ENCODE measurements at places on chromosomes 1 and 21. TPM values are rescaled to one million over a fixed set of nuclear protein-coding genes. Genes with fewer than 3 reads are reported as not detected.

Gene CFAP298
- total RNA-seq, result 41.1 TPM

- H3K4me3 ChIP-seq, result no peak overlapping the region
- peaks cover 5% of the 10 kb centered on the region for H3K4me1 ChIP-seq
- no peaks in the 10 kb centered on the region for H3K27me3 ChIP-seq
- no peak overlapping the region for H3K27ac ChIP-seq
- no peaks in the 10 kb centered on the region for H3K36me3 ChIP-seq
Observed at GRCh38 chr1:15501208-15502032, 22.6 kb downstream of the CASP9 start.

DNA sequence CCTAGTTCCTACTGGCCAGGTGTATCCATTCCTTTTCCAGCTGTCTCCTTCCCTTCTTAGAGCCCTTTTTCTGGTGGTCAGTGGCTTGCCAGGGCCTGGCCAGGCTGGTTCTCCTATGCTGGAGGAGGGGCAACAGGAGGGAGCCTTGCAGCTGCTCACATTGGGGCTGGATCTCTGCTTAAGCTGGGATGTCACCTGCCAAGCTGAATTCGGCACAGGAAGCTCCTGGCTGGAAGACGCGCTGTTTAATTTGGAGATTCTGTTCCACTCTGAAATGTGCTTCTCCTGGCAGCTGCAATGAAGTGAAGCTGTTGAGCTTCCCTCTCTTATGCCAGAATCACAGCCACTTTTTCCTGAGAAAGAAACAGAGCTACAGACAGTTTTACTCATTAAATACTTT is 56.0 kb upstream of the POU3F1 start:
- no peak for DNase-seq
- no peak overlapping the region for H3K27ac ChIP-seq
- H3K27me3 ChIP-seq, result peaks cover 15% of the 10 kb centered on the region
- H3K36me3 ChIP-seq, result no peaks in the 10 kb centered on the region

GRCh38 chr1:26168410-26169197 is at the start of gene C1orf232:
Gene C1orf232, minus strand, starts transcription at chr1:26168963. Its CDS starts 464 bp downstream, at chr1:26168499.
- no peaks in the 10 kb centered on the region for H3K36me3 ChIP-seq
- H3K27ac ChIP-seq, result peak within 1 kb of the TSS; percentile 90
- no peaks in the 10 kb centered on the region for H3K27me3 ChIP-seq
- H3K4me1 ChIP-seq, result peaks cover 26% of the 10 kb centered on the region
- peak within 1 kb of the TSS; percentile 90 for H3K4me3 ChIP-seq
- no peak for DNase-seq

Gene MATN1
- total RNA-seq, result 0.24 TPM

Gene ODF2L
- 46.9 TPM for total RNA-seq

DNA sequence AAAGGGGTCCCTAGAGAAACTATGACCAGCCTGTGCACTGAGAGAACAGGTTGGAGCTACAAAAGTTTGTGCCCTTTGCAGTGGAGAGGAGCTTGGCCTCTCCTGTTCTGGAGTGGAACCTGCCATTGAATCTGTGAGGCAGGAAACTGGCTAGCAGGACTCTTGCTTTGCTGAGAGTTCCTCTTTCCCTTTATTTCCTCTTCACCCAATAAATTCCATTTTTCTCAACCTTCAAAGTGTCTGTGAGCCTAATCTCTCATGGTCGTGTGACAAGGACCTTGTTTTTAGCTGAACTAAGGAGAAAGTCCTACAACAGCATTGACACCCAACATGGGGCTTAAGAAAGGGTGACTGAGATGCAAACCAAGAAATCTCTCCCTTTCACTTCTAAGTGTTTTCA is 42.7 kb upstream of the FASLG start:
- peaks cover 5% of the 10 kb centered on the region for H3K4me1 ChIP-seq
- peaks cover 8% of the 10 kb centered on the region for H3K36me3 ChIP-seq
- H3K27me3 ChIP-seq, result no peaks in the 10 kb centered on the region
- no peak overlapping the region for H3K4me3 ChIP-seq

GRCh38 chr1:244861683-244862082 is 2.7 kb downstream of the HNRNPU start:
- DNase-seq, result no peak
- peak overlapping the region; percentile 83 for H3K27ac ChIP-seq
- peaks cover 43% of the 10 kb centered on the region for H3K36me3 ChIP-seq
- no peaks in the 10 kb centered on the region for H3K27me3 ChIP-seq
- peaks cover 30% of the 10 kb centered on the region for H3K4me1 ChIP-seq

Gene NCAM2
- total RNA-seq, result 22.6 TPM

DNA sequence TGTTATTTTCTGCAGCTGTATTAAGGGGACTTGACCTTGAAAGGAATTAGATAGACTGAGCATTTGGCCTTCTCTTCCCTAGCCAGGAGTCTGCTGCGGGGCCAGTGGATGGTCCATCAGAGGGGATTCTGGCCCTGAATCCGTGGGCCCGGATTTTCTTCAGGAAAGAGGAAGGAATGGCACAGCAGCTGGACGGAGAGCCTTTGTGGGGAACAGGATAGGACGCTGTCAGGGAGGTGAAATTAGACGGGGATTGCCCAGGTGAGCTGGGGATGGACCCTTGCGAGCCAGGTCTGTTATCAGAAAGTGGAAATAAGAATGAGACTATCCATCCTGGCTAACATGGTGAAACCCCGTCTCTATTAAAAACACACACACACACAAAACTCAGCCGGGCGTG is 1.7 kb upstream of the C2CD2 start:
- peaks cover 31% of the 10 kb centered on the region for H3K4me1 ChIP-seq
- H3K36me3 ChIP-seq, result no peaks in the 10 kb centered on the region
- H3K4me3 ChIP-seq, result peak overlapping the region; percentile 79

Gene NEGR1
- 22.4 TPM for total RNA-seq

Gene CELA2A
- 0.67 TPM for total RNA-seq

DNA sequence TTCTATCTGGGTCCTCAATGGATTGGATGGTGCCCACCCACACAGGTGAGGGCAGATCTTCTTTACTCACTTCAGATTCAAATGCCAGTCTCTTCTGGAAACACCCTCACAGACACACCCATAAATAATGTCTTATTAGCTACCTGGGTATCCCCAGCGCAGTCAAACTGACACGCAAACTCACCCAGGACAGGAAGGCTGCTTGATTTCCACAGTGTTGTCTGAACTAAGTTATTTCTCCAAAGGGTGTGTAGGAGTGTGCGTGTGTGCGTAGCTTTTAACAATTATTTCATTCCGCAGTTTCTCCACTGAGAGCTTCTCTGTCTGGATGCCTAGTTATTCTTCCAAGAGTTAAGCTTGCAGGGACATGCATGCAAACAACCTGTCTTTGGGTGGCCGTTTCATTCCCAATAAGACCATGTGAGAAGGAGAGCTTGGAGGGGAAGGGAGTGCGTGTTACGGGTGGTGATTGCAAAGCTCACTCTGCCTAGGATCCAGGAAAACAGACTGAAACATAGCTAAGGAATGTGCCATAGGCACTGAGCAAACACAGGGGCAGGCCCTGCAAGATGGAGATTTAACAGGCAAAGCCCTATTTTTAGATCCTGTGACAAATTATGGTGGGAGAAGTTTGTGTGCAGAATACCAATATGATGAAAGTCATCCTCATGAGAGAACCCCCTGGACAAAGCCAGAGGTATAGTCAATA is 269.7 kb downstream of the DYRK1A start:
- peaks cover 16% of the 10 kb centered on the region for H3K27me3 ChIP-seq
- peaks cover 4% of the 10 kb centered on the region for H3K4me1 ChIP-seq
- no peak overlapping the region for H3K4me3 ChIP-seq
- no peak for DNase-seq
- H3K36me3 ChIP-seq, result no peaks in the 10 kb centered on the region

GRCh38 chr1:183243161-183244050 is 57.3 kb downstream of the LAMC2 start:
- no peaks in the 10 kb centered on the region for H3K4me1 ChIP-seq
- no peak overlapping the region for H3K4me3 ChIP-seq
- DNase-seq, result no peak
- no peak overlapping the region for H3K27ac ChIP-seq
- H3K27me3 ChIP-seq, result no peaks in the 10 kb centered on the region

Gene SLC22A15
- total RNA-seq, result 3.4 TPM

DNA sequence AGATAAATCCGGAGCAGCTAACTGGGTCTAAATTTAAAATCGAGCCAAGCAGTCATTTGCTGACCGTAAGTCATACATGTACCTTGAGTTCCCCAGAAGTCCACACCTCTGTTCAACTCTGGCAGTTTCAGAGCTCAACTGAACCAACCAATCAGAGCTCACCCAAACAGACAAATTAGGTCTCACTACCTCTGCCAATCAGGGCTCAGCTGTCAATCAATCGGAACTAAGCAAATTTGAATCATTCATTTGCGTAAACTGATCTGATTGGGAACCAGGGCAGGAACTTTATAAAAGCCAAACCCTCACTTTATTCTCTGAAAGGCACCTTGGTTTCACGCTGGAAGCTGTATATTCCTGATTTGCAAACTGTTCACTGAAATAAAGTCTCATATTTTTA is 11.2 kb upstream of the ACBD6 start:
- no peak overlapping the region for H3K4me3 ChIP-seq
- no peak for DNase-seq
- H3K27me3 ChIP-seq, result no peaks in the 10 kb centered on the region
- no peaks in the 10 kb centered on the region for H3K36me3 ChIP-seq

Gene LCE1A
- not detected for total RNA-seq

DNA sequence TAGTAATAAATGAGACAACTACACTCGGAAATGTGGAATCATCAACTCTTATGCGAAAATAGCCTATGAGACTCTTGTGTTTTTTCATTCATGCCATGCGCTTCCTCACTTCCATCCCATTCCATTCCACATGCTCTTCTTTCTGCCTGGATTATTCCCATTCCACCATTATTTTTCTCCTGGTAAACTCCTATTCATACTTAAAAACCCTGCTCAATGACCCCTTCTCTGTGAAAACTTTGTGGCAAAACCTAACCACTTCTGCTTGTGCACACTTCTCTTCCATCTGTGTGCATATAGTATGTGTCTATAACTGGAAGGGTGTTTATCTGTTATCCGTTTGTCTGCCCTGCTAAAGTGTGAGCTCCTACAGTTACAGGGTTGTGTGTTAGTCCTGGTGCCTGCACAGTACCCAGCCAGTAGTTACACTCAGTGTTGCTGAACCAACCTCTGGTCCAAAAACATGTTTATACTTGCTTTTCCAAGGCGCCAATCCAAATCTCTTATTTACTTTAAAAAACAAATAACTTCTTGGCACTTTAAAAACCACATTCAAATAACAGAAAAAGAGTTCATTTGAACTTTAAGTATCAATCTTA is 10.7 kb downstream of the EPHX1 start:
- no peak overlapping the region for H3K4me3 ChIP-seq
- no peak overlapping the region for H3K27ac ChIP-seq
- peaks cover 29% of the 10 kb centered on the region for H3K4me1 ChIP-seq
- no peak for DNase-seq
- H3K27me3 ChIP-seq, result no peaks in the 10 kb centered on the region

DNA sequence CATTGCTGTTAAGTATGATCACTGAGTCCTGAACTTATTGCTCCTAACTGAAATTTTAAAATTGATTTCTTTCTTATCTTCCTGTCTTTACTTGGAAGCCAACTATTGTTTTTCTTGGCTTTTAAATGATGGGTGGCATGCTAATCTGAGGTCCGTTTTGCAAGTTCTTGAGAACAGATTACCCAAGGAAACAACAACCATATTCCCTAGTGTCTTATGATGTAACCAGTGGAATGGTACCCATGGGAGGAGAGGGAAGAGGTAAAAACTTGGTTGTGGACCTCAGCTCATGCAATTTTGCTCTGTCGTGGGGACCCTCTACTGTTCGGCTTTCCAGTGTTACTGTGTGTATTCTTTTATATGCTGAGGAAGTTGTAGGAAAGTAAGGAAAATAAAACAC is 454.8 kb upstream of the ADAMTS5 start:
- no peak for DNase-seq
- peaks cover 4% of the 10 kb centered on the region for H3K4me1 ChIP-seq
- no peaks in the 10 kb centered on the region for H3K36me3 ChIP-seq
- H3K27ac ChIP-seq, result no peak overlapping the region
- no peak overlapping the region for H3K4me3 ChIP-seq

GRCh38 chr21:18275781-18276180 is 31.1 kb downstream of the CHODL start:
- no peaks in the 10 kb centered on the region for H3K36me3 ChIP-seq
- no peaks in the 10 kb centered on the region for H3K27me3 ChIP-seq
- no peaks in the 10 kb centered on the region for H3K4me1 ChIP-seq
- DNase-seq, result no peak
- H3K4me3 ChIP-seq, result no peak overlapping the region

DNA sequence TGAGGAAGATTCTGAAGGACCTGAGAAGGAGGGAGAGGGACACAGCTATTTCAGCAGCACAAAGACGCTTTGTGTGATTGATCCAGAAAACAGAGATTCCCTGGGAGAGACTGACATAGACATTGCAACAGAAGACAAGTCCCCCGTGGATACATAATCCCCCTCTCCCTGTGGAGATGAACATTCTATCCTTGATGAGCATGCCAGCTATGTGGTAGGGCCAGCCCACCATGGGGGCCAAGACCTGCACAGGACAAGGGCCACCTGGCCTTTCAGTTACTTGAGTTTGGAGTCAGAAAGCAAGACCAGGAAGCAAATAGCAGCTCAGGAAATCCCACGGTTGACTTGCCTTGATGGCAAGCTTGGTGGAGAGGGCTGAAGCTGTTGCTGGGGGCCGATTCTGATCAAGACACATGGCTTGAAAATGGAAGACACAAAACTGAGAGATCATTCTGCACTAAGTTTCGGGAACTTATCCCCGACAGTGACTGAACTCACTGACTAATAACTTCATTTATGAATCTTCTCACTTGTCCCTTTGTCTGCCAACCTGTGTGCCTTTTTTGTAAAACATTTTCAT is 161.3 kb upstream of the SGIP1 start:
- DNase-seq, result no peak
- H3K27me3 ChIP-seq, result no peaks in the 10 kb centered on the region
- H3K27ac ChIP-seq, result no peak overlapping the region
- no peak overlapping the region for H3K4me3 ChIP-seq
- peaks cover 4% of the 10 kb centered on the region for H3K36me3 ChIP-seq

DNA sequence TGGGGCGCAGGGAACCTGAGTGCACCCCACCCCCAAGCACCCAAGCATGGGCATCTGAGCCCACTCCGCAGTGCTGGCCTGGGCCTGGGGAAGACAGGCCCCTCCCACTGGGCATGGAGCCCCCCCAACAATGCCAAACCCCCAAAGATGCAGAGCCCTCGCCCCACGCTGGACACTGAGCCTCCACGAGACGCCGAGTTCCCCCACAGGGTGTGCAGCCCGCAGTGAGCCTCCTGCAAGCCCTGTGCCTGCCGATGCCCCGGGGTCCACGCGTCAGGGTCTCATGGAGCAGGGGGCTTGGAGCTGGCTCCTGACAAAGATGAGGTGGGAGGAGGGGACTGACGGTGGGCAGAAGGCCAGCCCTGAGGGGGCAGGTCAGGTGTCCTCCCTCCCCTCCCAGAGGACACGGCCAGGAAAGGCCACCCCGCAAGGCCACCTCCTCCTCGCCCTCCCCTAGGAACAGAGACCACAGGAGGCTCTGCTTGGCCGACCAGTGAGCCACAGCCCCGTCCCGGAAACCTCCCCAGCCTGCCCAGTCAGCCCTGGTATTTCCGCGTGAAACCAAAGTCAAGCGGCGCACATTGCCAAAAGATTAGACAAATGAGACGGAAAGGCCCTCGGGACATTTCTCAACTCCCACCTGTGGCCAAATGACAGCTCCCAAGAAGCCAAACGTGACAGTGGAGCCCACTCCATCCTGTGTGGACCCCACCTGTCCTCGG is 33.4 kb downstream of the MEGF6 start:
- H3K4me3 ChIP-seq, result no peak overlapping the region
- H3K27me3 ChIP-seq, result no peaks in the 10 kb centered on the region
- no peak overlapping the region for H3K27ac ChIP-seq
- H3K4me1 ChIP-seq, result no peaks in the 10 kb centered on the region
- DNase-seq, result no peak
